Activated naive CD4-positive, alpha-beta T cell (primary cell): ENCODE measurements at places on chromosomes 12 and 14.

GRCh38 chr14:20714593-20715250 is 26.2 kb downstream of the ANG start:
- no peak for DNase-seq

DNA sequence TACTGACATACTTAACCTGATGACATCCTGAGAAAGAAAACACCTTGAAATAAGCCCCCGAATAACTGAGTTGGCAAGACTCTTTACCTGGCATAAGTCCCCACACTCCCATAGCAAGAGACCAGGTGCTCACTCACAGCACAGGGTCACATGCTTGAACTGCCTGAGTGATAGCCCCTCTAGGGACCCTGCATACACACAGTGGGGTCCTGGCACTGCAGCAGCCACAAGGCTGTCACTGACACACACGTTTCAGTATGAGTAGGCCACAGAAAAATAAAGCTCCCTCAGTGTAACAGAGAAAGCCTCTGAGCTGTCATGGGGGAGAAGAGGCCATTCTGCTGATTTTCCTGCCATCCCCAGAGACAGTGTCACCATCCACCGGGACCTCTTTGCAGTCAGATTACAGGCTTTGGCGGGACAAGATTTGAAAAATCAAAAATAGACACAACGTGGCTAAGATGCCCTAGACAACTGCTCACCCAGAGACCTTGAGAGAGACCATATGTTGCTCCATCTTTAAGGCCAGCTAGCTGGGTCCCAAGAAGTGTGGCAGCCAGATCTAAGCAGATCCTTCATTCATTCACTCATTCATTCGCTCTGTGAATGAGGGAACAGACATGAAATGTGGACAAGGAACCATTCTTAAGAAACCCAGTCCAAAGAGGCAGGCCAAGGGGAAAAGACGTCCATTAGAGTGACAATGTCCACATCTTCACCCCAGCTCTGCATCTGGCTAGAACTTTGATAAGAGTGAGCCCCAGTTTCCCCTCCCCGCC is 1.6 kb downstream of the SCARB1 start:
- DNase-seq: no peak

DNA sequence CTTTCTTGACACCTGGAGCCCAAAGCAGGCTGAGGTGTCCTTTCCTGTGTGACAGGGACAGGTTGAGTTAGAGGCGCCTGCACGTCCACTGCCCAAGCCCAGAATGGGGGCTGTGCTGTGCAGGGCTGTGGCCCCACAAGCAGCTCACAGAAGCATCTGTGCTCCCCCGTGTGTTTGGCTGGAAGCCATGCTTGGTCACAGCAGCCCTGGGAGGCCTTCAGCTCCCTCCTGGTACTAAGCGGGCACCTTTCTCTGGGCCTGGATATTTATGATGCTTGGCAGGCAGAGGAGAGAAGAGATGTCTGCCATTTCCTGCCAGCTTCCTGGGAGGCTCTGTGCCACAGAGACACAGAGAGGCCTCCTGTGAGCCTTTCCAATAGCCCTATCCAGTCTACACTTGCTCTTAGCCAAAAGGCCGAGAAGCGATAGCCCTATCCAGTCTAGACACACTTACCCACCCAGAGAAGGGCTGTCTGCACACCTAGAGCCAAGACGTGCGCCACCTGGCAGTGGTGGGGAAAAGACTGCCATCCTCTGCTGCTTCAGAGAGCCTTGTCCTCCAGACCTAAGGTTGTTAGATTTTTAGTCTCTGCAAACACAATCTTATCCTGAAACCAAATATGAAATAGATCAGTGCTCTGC is 117.4 kb downstream of the GCH1 start:
- no peak for DNase-seq

DNA sequence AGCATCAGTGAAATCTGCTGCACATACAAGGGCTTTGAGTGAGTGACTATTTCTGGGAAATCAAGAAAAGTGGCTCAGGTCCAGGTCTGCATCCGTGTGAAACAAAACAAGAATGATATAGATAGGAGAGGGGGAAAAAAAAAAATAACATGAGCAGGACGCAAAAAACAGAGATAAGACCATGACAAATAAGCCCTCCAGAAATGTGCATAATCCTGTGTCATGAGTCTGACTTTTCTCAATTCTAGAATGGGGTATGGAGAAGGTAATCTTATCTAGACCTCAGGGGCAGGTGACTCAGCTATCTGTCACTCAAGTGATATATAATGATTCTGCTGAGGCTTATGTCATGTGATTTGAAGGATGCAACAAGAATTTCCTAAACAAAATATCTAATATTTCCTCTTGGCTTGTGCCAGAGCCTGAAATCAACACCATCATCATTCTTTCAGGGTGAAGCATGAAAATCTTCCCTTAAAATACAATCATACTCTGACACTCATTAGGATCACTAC is 250.0 kb downstream of the PHLDA1 start:
- no peak for DNase-seq

GRCh38 chr12:116059904-116060303 is 217.6 kb downstream of the MED13L start:
- DNase-seq: no peak
